ENCODE measurements at places on chromosomes 6 and 20.

- DNase-seq: no peak
These were observed 32.7 kb downstream of the FAM50B start for GRCh38 chr6:3881711-3882421.

DNA sequence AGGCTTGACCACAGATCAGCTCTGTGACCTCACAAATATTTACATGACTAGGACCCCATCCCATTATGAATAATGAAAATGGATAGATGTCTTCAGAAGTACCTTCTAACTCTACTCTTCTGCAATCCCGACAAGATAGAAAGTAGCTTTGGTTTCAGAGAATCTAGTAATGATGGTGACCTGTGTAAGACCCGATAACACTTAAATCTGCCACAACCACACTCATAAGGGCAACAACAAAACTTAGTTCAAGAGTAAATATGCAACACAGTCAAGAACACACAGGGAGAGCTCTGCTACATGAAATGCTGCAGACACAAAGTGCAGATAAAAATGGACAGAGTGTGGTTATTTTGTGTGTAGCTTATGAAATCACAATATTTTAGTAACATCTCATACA lies 9.6 kb downstream of the CHD6 start:
- DNase-seq: no peak

DNA sequence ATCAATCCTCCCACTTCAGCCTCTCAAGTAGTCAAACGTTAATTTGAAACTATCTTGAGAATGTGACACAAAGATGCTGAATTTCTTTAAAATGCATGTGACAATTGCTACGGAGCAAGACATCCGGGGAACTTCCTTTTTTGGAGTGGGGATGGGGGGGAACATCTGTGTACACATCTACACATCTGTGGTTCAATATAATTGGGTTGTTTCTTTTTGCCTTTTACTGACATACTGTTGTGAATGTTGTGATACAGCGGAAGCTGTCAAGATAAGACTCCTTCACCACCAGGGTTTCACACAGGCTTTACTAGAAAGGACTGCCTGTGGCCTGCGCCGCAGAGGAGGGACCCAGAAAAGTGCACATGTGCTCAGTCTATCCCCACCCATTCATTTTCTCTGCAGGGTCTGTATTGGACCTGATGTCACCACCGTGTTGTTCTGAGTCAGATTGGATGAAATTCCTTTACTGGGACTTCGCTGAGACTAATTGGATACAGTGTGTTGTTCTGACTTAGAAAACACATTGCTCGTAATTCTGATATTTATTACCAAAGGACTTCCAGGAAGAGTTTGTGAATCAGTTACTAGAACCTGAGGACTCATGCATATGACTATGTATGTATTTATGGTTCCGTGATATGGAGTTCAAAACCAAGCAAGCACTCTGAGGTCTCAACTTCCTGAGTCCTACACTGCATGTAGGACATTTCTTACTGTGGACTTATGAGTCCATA lies 98.7 kb upstream of the SGK1 start:
- DNase-seq: no peak

DNA sequence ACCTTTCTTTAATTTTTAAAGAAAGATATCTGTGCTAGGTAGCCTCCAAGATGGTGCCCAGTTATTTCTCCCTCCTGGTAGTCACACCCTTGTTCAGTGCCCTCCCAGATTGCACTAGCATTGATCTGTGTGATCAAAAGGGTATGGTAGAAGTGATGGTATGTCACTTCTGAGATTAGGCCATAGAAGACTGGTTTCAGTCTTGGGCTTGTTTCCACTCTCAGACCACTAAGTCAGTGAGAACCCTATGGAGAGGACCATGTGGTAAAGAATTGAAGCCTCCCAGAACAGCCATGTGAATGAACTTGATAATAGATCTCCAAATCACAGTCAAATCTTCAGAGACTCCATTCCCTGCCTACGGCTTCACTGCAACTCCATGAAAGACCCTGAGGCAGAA lies 57.3 kb downstream of the THEMIS start:
- no peak for DNase-seq

GRCh38 chr20:14960831-14961230 lies 623.4 kb upstream of the FLRT3 start:
- DNase-seq: no peak

- DNase-seq: no peak
These were observed 471.6 kb upstream of the CDH4 start for GRCh38 chr20:60780388-60781025.

- no peak for DNase-seq
These were observed 70.8 kb upstream of the SRSF6 start for GRCh38 chr20:43386878-43387277.

DNA sequence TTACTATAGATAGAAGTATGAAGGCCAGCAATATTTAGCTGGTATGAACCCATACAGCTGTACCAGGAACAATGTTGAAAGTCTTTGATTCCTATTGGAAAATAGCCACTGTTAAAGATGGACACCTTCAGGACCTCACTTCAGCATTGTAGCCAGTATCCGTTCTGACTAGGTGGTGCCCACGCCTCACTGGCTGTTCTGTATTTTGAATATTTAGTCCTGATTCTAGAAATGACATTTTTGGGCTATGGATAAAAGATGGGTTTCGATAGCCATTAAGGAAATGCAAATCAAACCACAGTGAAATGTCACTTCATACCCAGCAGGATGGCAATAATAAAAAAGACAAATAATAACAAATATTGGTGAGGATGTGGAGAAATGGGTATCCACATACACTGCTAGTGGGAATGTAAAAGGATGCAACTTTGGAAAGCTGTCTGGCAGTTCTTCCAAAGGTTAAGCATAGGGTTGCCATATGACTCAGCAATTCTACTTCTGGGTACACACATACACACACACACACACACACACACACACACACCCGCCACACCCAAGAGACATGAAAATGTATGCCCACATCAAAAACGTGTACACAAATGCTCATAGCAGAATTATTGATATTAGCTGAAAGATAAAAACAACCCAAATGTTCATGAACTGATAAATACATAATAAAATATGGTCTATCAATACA lies 56.8 kb downstream of the UTRN start:
- no peak for DNase-seq

DNA sequence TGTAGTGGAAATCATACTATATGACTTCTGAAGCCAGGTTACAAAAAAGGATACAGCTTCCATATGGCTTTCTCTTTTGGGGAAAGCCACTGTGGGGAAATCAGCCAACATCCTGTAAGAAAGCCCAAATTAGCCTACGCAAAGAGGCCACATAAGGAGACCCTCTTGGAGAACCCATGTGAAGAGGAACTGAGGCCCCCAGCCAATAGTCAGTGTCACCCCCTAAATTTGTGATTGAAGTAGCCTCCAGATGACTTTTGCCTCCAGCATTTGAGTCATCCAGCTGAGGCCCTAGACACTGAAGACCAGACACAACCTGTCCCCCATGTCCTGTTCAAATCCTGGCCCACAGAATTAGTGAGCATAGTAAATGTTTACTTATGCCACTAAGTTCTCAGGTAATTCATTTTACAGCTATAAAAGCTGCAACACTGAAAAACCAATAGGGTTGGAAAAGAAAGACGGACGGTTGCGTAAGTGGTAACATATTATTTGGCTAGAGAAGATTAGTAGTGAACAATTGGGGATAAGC lies 60.4 kb downstream of the HMGCLL1 start:
- no peak for DNase-seq

DNA sequence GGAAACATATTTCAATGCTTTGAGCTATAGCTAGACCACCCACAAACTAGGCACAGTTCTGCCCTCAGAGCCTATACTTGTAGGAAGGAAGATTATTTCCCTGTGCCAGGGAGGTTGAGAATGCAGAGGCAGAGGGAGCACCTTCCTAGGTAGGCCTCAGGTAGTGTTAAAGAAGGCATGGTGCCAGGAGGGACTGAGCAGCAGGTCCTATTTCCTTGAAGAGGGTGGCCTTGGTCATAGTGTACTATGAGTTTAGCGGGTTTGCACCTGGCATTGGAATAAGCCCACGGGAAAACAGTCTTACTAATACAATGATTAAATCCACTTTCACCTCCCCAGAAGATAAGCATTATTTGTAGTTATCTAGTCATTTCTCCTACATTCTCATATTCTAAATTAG lies 375.4 kb downstream of the CDKAL1 start:
- no peak for DNase-seq

- DNase-seq: peak; percentile 59
These were observed 40.0 kb downstream of the MYLIP start for GRCh38 chr6:16168858-16169257.

- no peak for DNase-seq
These were observed 559.7 kb upstream of the POU3F2 start for GRCh38 chr6:98274691-98275090.
